Nephron progenitor cell (in vitro differentiated cells): ENCODE measurements at places on chromosomes 5 and 9.

DNA sequence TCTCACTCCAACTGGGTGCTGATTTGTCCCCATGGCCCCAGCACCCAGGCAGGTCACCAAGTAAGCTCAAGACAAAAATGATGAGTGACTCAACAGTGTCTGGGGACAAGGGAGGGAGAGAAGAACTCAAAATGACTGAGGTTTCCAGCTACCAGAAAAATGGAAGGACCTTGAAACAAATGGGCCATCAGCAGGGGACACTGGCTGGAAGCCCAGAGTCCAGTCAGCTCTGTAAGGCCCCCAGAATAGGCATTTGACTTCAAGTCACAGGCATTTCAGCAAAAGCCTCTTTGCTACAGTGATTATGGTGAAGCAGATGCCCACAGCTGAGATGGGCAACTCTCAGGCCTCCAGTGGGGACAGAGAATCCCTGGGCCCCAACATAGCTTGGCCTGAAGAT is 139.0 kb upstream of the GABRP start:
- no peak for DNase-seq

DNA sequence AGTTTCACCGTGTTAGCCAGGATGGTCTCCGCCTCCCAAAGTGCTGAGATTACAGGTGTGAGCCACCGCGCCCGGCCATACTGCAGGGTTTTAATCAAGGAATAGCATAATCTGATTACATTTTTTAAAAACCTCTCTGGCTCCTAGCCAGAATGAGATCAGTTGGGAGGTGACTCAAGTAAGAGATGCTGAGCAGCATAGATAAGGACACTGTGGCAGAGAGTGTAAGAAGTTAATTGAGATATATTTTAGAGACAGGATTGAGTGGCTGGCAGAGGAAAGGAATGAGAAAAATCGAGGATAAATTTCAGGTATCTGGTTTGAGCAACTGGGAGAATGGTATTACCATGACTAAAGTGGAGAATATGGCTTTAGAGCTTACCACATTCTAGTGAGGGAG is 7.3 kb upstream of the RIGI start:
- no peak for DNase-seq

- no peak for DNase-seq
Observed at GRCh38 chr9:125284855-125285254, 23.2 kb downstream of the GAPVD1 start.

DNA sequence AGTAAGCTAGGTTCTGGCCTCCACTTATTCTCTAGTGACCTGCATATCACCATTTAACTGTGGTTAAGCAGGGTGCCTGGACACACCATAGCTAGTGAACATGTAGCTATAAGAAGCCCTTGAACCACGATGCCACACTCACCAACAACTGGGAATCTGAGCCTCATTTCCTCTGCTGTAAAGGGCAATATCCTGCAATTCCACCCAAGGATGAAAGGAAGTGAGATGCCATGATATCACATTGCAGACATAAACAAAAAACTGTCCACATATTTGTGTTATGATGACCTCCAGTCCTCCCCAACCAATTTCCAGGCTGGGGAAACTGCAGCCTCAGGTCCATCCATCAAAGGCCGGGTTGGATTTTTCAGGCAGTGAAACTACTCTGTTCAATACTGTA is 10.4 kb downstream of the TNIP1 start:
- DNase-seq: no peak

- DNase-seq: no peak
Observed at GRCh38 chr9:78533500-78533899, 236.6 kb downstream of the PSAT1 start.

DNA sequence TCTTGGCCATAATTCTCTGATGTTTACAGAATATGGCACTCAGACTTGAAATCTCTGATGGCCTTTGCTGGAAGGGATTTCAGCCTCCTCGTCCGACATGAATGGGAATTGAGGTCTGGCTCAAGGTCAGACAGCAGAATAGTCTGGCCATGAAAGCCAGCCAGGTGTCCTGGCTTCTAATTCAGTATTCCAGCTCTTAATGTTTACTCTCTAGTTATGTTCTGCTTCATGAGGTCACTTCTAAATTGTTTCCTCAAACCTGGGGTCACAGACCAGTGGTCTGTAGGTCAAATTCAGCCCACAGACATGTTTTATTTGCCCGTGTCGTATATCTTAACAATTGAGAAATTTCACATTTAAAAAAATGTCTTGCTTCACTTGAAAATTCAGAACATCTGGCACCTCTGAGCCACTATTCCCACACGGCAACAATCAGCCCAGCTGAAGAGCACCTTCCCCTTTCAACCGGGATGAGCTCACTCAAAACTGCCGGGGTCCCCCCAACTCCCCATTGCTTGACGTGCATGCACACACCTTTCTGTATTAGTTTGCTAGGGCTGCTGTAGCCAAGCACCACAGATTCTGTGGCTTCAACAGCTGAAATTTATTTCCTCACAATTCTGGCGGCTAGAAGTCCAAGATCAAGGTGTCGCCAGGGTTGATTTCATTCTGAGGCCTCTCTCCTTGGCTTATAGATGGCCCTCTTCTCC is 243.5 kb downstream of the ENC1 start:
- no peak for DNase-seq

DNA sequence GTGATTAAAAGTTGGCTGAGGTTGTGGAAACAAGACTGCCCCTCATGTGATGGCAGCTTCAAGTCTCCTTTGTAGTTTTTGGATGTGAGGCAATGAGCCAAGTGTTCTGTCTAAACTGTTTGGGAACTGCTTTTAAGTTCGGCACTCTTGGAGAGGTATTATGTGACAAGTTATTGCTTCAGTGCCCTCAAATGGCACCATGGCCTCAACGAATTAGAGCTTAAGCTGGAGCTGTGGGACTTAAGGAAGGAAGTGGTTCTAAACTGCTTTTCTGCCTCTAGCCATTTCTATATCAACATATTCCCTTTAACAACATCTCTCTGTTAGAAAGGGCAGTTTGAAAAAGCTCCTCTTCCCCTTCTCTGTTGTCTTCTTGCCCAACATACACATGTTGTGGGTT is 227.7 kb downstream of the RFK start:
- DNase-seq: no peak

- no peak for DNase-seq
Observed at GRCh38 chr9:106420511-106420944, 442.4 kb upstream of the ZNF462 start.

DNA sequence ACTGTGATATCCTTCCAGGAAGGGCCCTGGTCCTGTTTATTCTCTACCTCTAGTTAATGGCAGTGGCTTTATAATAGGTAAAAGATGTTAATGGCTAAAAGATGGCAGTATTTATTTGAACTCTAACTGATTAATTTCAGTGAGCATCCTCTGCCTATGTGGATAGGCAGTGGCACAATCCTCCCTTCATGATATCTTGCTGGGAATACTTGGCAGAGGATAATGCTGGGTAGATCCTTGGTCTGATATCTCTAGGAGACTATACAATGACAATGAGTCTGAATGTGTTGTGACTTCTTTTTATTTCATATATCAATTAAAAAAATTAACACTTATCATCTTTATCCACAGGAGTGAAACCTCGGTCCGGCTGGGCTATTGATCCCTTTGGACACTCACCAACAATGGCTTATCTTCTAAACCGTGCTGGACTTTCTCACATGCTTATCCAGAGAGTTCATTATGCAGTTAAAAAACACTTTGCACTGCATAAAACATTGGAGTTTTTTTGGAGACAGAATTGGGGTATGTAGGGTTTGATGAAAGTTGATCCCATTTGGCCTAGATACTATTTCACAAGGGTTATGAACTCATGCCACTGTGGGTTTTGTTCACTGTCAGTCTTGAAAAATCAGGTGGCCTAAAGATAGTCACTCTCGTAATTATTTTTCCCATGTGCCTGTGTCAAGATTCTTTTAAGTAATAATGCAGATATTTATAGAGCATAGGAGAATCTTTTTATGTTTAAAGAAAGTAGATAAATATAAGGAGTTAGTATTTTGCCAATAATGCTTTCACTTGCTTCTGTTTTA is 77.7 kb downstream of the MAN2A1 start:
- no peak for DNase-seq

GRCh38 chr9:90105773-90106172 is 501.0 kb downstream of the GADD45G start:
- no peak for DNase-seq

GRCh38 chr9:77751341-77752091 is 103.4 kb upstream of the GNA14 start:
- DNase-seq: peak; percentile 32

- no peak for DNase-seq
Observed at GRCh38 chr9:83198371-83198770, 135.4 kb upstream of the RASEF start.

DNA sequence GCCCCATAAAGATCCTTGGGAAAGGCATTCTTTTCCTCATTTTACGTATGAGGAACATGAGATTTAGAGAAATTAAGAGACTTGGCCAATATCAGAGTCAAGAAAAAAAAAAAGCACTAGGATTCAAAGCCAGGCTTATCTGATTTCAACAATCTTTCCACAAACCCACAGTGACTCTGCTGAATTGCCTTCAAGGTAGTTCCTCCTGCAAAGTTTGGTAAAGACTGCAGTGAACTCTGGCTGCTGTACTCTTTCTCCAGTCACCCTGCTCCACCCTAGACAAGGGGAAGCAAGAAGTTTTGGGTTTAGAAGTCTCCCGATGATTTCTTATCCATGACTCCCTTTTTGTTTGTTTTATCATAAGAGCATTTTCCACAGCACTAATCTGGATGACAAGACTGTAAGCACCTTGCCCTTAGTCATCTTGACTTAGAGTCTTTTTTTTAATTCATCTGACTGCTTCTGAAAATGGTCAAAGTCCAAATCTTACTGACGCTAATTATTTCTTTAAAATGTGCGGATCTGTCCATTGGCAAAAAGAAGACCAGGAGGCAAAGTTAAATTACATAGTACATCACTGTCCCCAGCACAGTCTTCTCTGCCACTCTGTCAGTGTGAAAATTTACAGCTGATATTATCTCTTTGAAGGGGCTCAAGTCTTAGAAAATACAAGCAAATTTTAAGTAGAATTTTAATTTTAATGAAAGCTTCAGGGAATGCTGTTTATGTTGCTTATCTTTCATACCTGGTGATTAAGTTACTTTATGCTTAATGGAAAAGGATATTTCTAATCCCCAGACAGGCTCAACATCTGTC is 180.1 kb downstream of the TTLL11 start:
- DNase-seq: no peak

DNA sequence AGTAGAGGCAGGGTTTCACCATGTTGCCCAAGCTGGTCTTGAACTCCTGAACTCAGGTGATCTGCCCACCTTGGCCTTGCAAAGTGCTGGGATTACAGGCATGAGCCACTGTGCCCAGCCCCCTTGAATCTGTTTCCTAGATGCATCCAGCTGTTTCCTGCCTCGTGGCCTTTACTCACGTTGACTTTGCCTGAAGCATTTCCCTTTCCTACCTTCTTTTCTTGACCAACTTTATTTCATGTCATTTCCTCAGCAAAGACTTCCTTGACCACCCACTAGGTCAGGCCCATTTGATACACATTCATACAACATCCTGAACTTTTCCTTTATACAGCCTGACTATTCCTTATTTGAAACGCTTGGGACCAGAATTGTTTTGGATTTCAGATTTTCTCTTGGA is 51.0 kb downstream of the DOCK2 start:
- DNase-seq: no peak

GRCh38 chr5:62509806-62510205 is 68.8 kb upstream of the LRRC70 start:
- DNase-seq: no peak

DNA sequence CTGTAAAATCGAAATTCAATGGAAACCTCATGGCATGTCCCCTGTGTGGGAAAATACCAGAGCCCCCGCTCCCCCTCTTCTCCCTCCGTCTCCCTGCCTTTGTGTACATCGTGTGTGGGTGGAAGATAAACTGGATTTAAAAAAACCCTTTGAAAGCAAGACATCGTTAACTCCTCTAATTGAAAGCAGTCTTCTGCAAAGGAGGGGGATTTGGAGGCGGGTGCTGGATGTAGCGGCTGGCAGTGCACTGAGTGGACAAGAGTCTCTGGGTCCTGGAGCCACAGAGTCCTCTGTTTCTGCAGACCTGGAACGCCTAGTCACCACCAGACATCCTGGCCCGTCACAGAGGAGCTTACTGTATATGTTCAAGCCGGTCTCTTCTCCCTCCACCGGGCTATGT is 169.4 kb downstream of the PAPPA start:
- no peak for DNase-seq

DNA sequence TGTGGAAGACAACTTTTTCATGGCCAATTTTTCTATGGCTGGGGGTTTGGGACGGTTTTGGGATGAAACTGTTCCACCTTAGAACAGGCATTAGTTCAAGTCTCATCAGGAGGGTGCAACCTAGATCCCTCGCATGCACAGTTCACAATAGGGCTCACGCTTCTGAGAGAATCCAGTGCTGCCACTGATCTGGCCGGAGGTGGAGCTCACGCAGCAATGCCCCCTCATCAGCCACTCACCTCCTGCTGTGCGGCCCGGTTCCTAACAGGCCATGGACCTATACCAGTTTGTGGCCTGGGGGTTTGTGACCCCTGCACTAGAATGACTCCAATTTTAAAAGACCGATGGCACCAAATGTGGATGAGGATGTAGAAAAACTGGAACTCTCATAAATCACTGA is 127.2 kb upstream of the IER5L start:
- DNase-seq: no peak

- DNase-seq: no peak
Observed at GRCh38 chr9:28212979-28213378, 639.7 kb upstream of the C9orf72 start.

DNA sequence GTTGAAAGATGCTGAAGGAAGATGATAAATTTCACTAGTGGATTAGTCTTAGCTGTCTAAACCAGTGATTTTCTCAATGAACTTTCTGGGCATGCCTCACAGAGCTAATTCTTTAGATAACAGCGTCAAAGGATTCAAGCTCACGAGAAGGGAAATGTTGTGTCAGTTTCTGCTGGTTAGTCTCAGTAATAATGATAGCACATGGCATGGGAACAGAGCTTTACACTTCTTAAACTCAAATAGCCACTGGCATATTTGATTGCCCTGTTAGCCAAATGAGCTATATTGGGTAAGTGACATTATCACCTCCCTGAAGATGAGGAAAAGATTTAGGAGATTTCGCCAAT is 139.3 kb upstream of the NR3C1 start:
- DNase-seq: no peak

DNA sequence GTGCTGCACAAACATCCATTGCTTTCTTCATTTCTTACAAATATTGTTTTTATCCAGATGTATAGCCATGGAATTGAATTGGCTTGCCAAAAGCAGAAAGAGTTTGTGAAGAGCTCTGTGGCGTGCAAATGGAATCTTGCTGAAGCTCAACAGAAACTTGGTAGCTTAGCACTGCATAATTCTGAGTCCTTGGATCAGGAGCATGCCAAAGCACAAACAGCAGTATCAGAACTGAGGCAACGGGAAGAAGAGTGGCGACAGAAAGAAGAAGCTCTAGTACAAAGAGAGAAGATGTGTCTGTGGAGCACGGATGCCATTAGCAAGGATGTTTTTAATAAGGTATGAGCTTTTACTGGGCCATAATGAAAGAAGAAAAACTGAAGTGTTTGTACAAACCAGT is 5.5 kb downstream of the CDC37L1 start:
- no peak for DNase-seq

GRCh38 chr5:132093271-132093670 is 19.7 kb downstream of the CSF2 start:
- no peak for DNase-seq

GRCh38 chr5:58466939-58467338 is 7.1 kb upstream of the PLK2 start:
- DNase-seq: no peak
